ENCODE measurements at places on chromosomes 16 and 17.

- DNase-seq, result no peak
These were observed 33.9 kb downstream of the COTL1 start for GRCh38 chr16:84583995-84584394.

- DNase-seq, result peak; percentile 55
These were observed 5.0 kb downstream of the GRB2 start for GRCh38 chr17:75400326-75400939.

GRCh38 chr16:4935241-4935855 lies 1.6 kb downstream of the PPL start:
- peak; percentile 94 for DNase-seq

DNA sequence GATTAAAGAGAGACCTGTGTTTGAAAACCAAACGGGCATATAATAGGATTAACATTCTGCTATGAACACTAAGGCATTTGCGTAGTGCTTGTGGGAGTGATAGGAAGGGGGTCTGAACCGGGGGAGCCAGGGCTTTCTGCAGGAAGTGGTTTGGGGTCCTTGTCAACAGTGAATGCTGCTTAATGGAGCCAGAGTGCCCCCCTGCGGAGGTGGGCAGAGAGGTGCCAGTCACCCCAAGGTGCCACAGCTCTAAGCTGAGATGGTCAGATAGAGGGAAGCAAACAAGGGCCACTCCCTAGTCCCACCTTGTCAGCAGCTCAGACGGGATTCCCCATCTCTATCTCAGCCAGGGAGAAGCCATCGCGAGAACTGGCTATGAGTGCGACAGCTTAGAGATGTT lies 17.7 kb downstream of the NAA60 start:
- DNase-seq, result no peak

DNA sequence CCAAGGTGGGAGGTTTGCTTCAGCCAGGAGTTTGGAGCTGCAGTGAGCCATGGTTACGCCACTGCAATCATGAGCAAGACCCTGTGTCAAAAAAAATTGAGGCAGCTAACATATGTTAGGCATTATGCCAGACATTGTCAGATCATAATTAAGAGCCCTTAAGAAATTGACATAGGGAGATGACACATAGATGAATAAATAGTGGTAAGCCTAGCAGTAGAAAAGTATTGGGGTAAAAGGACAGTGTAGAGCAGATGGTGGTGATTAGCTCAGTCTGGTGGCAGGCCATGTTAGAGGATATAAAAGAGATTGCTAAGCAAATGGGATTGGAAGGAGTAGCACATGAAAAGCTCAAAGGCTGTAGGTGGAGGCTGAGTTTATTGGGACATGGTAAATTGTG lies 22.6 kb downstream of the SRCAP start:
- no peak for DNase-seq

- no peak for DNase-seq
These were observed 49.2 kb upstream of the CBFA2T3 start for GRCh38 chr16:89026121-89026612.

- no peak for DNase-seq
These were observed 40.0 kb downstream of the RFFL start for GRCh38 chr17:35023538-35023937.

- no peak for DNase-seq
These were observed 36.8 kb upstream of the TEKT3 start for GRCh38 chr17:15378243-15378642.

- DNase-seq, result no peak
These were observed 51.6 kb downstream of the N4BP1 start for GRCh38 chr16:48558371-48558841.
